Right ventricle myocardium inferior (tissue), 1 donor: ENCODE measurements at places on chromosomes 7 and 10.

DNA sequence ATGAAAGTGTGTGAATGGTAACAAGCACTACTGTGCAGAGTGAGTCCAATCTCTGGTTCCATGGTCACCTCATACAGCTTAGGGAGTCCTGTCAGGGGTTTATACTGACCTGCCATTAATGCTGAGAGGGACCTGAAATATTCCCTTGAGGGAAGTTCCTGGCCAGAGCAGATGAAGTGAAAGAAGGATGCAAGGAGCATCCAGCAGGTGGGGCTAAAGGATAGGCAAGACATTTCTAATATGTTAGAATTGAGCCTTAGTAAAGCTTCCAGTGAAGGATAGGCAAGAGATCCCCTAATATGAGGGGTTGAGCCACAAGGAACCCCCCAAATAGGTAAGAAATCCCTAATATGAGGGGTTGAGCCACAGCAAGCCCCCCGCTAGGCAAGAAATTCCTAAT lies 25.5 kb upstream of the FAM221A start:
- no peak for DNase-seq

- no peak for DNase-seq
Measured at GRCh38 chr7:111173990-111174389, 83.1 kb downstream of the LRRN3 start.

DNA sequence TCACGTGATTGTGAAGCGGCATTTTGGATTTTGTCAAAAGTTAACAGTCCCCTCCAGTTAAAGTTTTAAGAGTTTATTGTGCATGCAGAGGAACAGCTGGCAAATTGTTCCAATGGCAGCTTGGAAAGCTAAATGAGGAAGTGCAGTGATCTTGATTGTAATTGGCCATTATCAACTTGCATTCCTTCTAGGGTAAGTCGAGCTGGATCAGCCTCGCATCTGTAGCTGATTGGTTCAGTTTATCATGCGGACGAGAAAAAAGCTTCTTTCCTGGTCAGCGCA lies 566 bp downstream of the ZNF789 start:
- no peak for DNase-seq

DNA sequence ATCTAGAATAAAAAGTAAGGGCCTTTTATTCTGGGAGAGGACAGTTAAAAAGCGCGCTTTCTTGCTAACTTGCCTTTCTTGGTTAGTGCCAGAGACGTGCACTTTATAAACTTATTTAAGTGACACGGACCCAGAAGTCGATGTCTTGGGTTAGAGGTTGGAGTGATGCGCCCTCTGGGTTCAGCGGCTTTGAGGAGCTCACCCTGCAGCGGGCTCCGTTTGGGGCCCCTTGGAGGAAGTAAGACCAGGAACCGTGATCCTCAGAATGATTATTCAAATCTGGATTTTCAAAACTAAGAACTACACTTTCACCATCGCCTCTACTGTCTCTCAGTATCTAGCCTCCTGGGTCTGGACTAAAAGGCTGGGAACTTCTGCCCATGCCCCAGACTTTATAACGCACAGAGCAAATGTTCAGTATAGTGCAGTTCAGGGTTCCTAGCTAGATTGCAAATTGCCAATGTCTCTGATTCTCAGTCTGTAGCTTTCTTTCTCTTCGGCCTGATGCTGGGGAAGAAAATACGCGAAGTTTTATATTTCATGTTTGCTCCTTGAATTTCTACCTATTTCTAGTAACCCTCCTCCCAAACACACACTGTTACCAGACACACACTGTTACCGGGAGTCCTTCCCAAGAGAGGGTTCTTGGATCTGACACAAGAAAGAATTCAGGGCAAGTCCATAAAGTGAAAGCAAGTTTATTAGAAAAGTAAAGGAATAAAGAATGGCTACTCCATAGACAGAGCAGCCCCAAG lies 18.6 kb upstream of the SMO start:
- DNase-seq, result no peak

- no peak for DNase-seq
Measured at GRCh38 chr7:90688810-90689209, 92.7 kb downstream of the CDK14 start.

DNA sequence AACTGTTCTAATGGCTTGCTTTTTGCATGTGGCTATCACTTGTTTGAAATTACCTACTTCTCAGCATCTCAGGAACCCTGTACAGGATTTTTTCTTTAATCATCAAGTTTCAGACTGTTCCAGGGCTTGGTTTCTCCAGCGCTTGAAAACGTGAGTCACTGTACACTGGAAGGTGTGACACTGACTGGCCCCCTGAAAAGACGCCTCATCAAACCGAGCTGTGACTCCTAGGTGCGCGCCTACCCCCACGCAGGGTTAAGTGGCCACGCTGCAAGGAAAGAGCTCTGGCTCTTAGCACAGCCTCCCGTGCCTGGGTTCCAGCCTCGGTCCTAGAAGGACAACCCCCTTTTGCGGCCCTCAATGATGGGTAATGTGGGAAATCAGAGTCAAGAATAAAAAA lies 81.0 kb downstream of the EBF3 start:
- DNase-seq, result no peak

DNA sequence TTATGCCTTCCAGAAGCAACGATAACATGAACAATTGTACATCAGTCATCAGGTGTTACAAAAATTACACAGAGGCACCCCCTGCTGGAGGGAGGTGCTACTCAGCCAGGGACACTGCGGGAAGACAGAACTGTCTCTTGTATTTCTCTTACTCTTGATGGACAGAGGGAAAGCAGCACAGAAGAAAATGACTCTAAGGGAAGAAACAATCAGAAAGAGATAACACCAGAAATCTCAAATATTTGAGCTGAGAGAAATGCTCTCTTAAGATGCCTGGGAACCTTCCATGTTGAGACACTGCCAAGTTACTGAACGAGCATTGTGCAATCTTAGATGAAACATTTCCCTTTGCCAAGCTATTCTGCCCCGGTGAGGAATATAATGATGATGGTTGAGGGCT lies 227.6 kb upstream of the NPSR1 start:
- DNase-seq, result no peak

DNA sequence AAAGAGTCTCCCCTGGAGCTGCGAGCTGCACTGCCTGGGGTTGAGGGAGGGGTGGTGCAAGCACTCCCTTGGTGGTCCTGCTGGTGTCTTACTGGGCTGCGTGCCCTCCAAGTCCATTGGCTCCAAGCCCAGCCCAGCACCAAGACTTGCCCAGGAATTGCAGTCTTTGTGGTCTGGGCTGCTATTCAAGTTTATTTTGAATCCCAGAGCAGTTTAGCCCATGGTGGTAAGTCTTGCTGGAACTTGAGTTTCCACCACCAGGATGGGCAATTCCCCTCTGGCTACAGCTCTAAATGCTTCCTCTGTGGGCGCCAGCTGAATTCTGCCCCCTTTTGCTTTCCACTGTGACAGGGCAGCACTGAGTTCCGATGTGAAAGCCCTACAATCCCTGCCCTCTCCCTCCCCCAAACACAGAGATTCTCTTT lies 25.1 kb downstream of the GALNT11 start:
- no peak for DNase-seq

DNA sequence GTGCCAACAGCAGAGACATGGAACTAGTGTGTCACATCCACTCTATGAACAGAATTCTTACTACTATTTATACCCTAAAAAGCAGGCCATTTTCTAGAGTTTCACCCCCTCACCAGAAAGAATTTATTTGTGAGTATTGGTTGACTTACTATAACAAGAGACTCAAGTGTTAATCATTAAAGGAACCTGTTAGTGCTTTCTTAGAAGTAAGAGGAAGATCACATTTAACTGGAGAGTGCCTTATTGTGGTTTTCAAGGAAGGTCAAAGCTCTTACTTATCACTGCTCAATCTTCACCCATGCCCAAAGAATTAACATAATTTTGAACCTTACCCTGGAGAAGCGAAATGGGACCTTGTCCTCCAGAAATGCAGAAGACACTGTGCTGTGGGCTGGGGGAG lies 169.3 kb upstream of the PRSS1 start:
- no peak for DNase-seq

DNA sequence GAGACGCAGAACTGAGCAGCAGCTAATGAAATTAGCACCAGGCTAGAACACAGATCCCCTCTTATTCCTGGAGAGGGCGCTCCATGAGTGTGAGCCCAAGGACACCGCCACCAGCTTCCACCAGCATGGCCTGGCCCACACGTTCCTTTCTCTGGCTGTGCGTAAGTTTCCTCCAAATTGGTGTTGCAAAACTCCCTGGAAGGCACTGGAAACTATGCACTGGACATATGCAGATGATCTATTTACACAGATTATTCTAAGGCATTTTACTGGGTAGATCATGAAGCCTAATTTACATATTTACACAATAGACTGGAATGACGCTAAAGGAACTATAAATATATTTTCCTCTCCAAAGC lies 455.6 kb upstream of the FOXK1 start:
- DNase-seq, result no peak

DNA sequence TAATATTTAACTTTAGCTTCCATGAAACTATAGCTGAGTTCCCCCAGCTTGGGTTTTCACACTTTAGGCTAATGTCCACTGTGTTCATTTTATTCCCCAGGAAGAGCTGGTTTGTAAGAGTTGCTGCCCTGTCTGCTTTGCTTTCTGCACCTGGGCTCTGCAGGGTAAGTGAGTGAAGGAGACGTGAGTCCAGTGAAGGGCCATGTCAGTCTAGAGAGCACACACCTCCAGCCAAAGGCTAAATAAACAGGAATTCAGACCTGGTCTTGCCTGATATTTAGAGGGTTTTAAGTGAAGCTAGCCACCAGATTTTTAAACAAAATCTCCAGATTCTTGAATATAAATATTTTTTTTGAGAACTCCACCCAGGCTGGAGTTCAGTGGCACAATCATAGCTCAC lies 24.5 kb upstream of the FZD1 start:
- no peak for DNase-seq

DNA sequence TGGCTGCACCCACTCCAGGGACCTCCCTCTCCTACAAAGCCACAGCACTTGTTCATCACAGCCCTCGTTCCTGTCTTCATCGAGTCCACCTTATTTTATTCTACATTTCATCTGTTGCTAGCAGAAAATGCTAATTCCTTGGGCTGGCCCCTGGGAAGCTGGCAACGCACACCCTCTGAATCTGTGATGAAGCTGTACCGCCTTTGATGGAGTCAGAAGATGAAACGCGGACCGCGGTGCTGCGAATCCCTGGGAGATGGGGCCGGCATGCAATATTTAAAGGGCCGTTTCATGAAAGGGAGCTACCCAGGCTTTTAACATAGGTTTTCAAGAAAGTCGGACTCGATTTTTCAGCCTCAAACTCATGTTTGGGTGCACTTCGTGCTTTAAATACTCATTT lies 88.5 kb downstream of the NPTX2 start:
- DNase-seq, result no peak

- DNase-seq, result no peak
Measured at GRCh38 chr10:50517626-50518025, 106.1 kb downstream of the SGMS1 start.

DNA sequence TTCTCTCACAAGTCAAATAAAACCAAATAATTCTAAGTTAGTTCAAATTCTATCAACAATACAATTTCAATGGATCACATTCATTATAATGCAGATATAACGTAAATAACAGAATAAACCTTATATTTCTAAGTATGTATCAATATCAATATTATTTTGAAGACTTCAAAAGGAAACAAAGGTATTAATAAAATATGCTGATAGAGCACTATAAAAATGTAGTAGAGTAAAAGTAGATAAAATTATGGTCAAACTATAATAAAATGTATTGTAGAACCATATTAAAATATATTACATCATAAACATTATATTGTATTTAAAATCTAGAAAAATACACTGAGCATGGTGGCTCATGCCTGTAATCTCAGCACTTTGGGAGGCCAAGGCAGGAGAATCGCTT lies 23.5 kb upstream of the NRCAM start:
- DNase-seq, result no peak

DNA sequence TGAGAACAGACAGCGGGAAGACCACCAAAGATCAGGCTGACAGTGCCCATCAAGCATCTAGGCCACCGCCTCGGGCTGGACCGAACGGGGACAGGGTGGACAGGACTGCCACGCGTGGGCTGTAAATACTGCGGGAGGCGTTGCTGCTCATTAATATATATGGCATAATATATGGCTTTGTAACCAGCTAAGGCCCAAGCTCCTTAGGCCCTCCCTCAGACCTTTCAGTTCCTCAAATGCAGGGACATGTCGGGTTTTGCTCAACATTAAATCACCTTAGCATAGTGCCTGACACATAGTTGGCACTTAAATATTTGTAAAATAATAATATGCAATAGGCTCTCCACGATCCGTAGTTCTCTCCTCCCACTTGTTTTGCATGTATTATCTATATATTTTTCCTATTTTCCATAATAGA lies 402 bp upstream of the TMEM168 start:
- DNase-seq, result no peak

DNA sequence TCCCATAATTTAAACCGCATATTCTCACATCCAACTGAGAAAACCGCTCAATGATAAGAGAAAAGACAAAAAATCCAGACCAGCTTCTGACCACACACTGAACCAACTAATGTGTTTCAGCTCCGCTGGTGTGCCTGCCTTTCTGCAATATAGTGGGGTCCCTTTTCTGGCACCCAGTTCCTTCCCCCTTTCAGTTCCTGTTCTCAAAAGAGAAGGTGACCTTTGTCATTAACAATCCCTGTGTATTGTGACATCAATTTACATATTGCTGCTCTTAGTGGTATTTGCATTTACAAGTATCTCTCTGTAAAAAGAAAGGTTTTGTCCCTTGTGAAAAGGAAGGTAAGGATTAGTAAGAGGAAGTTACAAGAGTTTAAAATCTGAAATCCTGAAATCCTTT lies 1.4 kb downstream of the PPP1R17 start:
- no peak for DNase-seq

DNA sequence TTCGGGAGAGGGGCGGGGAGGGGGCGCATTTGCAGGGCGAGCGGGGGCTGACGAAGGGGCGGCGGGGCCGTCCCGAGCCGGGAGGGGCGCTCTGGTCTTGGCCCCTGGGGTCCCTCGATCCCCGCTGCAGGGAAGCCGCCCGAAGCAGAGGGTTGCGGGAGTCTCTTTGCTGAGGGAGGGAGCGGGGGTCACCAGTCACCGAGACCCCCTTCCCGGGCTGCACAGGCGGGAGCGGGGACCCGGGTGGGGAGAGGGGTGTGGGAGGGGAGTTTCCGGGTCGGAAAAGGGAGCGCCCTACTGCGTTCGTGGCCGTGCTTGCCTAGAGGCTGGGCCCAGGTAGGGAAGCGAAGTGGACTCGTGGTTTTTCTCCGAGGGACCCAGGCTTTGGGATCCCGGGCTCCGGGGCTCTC lies 422 bp downstream of the AP1S1 start:
- DNase-seq, result no peak

- DNase-seq, result no peak
Measured at GRCh38 chr7:71470326-71470725, 338.4 kb downstream of the GALNT17 start.

GRCh38 chr10:104209575-104210198 lies 22.5 kb downstream of the CFAP43 start:
- DNase-seq, result no peak
